Stimulated activated CD8-positive, alpha-beta memory T cell treated with anti-CD3 and anti-CD28 coated beads, Interleukin-2, amount 100 ng/mL, for 1 hour (primary cell): ENCODE measurements at places on chromosomes 4 and X.

DNA sequence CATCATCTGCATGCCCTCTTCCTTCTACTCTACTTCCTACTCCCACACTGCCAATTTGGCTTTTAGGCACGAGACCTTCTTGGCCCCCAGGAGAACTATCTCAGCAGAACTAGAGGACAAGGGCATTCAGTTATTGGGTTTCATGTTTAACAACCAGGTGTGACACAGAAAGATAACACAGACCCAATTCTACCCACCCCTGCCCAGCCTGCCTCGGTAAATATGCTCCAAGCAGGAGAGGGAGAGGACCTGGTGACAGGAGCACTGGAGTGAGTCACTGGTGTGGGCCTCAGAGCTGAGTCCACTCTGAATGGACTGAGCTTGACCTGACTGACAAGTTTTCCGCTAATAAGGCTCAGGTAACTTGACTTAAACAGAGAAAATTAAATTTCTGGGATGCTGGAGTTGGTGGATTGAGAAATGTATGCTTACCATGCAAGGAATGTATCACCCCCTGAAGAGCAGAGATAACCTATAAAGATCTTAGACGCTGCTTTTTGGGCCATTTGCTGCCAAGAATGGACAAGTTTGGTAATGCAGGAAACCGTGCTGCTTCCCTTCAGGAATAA, 52.5 kb downstream of the CASP3 start:
- no peak for DNase-seq

GRCh38 chr4:67576538-67576937, 18.0 kb downstream of the STAP1 start:
- no peak for DNase-seq

GRCh38 chrX:13082206-13083065, 38.0 kb upstream of the FAM9C start:
- DNase-seq: no peak

DNA sequence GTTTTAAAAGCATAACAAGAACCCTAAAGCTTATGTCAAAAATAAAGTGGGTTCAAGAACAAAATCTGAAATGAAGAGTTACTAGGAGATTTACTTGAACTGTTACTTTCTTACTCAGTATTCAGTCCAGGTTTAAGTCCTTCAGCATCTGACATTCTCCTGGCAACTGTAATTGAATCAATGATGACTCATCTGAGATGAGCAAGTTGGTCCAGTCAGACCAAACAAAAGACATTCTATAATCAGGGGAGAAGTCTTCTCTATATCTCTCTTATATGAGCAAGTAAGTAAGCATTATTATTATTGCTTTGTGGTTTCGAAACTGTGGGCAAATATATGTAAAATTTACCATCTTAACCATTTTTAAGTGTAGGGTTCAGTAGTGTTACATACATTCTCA, 34.6 kb downstream of the MAP9 start:
- no peak for DNase-seq

DNA sequence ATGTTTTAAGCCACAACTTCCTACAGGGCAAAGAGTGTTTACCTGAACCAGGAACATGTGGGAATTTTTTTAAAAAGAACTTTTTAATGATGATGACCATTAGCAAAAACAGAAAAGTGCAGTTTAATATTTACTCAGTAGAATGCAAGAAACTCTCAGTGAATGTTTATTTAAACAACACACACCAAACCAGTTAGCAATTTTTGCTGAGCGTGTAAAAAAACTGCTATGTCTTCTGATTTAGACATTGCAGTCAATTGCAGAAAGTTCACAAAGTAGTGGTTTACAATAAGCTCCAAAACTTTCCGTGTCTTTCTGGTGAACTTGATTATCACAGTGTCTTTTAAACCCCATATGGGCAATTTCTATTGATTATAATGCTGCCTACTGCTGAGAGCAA, 273.7 kb upstream of the DIAPH2 start:
- no peak for DNase-seq

DNA sequence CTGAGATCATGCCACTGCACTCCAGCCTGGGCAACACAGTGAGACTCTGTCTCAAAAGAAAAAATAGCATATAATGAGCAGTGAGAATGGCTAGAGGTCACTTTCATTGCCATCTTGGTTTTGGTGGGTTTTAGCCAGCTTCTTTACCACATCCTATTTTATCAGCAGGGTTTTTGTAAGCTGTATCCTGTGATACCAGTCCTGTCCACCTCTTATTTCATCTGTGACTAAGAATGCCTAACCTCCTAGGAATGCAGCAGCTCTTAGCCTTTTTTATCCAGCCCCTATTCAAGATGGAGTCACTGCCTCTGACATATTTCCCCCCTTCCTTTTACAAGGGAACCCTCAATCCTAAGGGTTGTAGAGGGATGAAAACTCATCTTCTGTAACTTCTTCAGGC, 26.1 kb upstream of the IGFBP7 start:
- DNase-seq: no peak

GRCh38 chr4:33063241-33063640, 2343.1 kb downstream of the PCDH7 start:
- DNase-seq: no peak

GRCh38 chrX:69137371-69138117, 27.7 kb downstream of the PJA1 start:
- DNase-seq: no peak

GRCh38 chrX:1576201-1576992, 15.0 kb upstream of the AKAP17A start:
- no peak for DNase-seq

DNA sequence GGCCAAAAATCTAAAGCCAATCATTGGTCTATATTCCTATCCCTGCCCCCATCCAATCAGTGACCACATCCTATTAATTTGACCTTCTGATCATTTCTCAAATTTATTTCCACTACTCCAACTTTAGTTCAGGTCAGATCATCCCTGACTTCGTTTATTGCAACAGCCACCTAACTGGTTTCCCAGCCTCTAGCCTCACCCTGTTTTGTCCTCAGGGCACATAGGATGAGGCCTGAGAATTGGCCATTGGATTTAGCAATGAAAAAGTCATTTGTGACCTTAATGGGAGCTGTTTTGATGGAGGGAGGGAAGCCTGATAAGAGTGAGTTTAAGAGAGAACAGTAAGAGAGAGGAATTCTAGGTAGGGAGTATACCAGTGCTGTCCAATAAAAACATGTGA, 155.0 kb downstream of the AMMECR1 start:
- no peak for DNase-seq

DNA sequence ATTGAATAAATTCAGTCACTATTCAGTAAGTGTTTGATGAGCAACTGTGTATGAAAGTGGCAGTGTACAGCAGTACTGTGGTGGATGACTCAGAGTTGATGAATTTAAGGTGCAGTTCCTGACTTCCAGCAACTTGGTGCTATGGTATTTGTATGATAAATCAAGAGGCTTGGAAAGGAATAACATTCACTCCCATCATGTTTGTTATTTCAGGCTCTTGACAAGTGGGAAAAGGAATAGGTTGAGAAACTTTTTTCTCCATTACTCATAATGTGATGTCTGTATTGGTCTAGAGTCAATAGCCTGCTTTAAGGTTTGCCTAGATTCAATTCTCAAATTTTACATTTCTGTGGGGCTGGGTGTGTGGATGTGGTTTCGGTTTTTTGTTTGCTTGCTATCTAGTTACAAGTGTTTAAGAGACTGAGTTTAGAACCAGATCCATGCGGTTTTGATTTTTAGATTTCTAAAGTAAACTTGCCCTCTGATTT, 35.1 kb upstream of the CYP2U1 start:
- no peak for DNase-seq

- no peak for DNase-seq
Observed at GRCh38 chr4:84493092-84493850, 5.8 kb downstream of the NKX6-1 start.

DNA sequence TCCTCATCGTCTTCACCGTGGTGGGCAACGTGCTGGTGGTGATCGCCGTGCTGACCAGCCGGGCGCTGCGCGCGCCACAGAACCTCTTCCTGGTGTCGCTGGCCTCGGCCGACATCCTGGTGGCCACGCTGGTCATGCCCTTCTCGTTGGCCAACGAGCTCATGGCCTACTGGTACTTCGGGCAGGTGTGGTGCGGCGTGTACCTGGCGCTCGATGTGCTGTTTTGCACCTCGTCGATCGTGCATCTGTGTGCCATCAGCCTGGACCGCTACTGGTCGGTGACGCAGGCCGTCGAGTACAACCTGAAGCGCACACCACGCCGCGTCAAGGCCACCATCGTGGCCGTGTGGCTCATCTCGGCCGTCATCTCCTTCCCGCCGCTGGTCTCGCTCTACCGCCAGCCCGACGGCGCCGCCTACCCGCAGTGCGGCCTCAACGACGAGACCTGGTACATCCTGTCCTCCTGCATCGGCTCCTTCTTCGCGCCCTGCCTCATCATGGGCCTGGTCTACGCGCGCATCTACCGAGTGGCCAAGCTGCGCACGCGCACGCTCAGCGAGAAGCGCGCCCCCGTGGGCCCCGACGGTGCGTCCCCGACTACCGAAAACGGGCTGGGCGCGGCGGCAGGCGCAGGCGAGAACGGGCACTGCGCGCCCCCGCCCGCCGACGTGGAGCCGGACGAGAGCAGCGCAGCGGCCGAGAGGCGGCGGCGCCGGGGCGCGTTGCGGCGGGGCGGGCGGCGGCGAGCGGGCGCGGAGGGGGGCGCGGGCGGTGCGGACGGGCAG, 792 bp downstream of the ADRA2C start:
- DNase-seq: no peak

- no peak for DNase-seq
Observed at GRCh38 chrX:68721991-68722860, 74.8 kb downstream of the STARD8 start.

GRCh38 chrX:14065800-14066199, 36.1 kb upstream of the GEMIN8 start:
- DNase-seq: no peak

GRCh38 chr4:150402871-150403272, 179.1 kb upstream of the MAB21L2 start:
- no peak for DNase-seq

GRCh38 chrX:31147175-31147574, 75.3 kb upstream of the FTHL17 start:
- no peak for DNase-seq

DNA sequence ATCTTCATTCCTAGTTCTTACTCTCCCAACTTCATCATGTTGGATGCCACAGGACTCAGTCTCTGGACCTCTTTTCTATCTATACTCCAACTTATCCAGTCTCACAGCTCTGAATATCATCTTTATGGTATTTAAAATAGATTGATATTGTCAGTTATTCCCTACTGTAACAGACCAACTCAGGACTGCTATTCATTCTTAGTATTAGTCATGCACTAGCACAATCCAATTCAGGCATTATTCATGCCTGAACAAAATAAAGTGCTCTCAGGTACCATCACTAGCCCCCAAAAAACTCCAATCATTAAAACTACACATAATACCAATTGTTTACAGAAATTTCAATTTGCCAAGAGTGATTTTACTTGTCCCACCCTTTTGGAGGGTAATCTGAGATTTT, 37.7 kb downstream of the FRYL start:
- DNase-seq: no peak

DNA sequence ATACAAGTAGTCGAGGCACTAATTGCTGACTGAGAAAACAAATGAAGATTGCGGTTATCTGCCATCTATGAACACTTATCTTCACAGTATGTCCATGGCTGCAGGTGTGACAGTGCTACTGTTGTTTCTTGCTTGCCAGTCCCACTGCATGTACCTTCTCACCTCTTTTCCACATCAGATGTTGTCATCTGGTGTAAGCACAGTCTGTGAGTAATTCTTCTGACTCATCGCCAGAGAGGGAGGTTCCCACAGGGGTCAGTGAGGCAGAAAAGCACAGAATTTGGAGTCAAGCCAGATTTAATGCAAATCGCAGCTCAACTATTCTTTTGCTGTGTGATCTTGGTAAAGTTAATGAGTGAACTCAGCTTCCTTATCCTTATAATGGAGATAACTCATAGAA, 144.4 kb downstream of the GLRA2 start:
- no peak for DNase-seq

GRCh38 chrX:153876112-153876491, 9.9 kb downstream of the L1CAM start:
- DNase-seq: no peak

- no peak for DNase-seq
Observed at GRCh38 chrX:44667771-44668170, 125.1 kb upstream of the FUNDC1 start.

DNA sequence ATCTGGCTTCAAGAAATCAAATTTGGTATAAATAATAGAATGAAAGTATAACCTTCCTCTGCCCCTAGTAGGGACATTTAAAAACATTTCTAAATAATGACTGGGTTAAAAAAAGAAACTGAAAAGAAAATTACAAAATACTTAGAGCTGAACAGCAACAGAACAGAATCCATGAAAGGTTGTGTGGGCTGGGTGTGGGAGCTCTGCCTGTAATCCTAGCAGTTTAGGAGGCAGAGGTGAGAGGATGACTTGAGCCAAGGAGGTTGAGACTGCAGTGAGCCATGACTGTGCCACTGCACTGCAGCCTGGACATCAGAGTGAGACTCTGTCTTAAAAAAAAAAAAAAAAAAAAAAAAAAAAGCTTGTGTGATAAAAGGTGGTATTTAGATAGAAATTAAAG, 12.3 kb upstream of the ZFX start:
- DNase-seq: no peak

- DNase-seq: no peak
Observed at GRCh38 chr4:54359919-54360650, 131.0 kb downstream of the PDGFRA start.

- DNase-seq: no peak
Observed at GRCh38 chrX:17542123-17542522, 167.1 kb downstream of the NHS start.

- DNase-seq: no peak
Observed at GRCh38 chrX:131477498-131477897, 66.4 kb upstream of the OR13H1 start.

DNA sequence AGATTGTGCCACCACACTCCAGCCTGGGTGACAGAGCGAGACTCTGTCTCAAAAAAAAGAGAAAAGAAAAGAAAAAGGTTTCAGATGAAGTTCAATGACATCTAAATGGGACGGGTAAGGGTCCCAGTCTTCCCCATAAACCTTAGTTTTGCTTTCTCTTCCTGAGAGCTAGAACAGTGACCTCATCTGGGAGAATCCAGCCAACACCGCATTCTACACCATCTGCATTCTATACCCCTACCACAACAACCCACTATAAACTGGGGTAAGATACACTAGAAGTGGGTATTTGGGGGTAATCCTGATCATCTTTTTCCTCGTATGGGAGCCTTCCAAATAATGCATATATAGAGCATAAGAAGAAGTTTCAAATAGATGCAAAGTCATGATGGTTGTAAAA, 18.2 kb downstream of the SLC25A43 start:
- DNase-seq: no peak

DNA sequence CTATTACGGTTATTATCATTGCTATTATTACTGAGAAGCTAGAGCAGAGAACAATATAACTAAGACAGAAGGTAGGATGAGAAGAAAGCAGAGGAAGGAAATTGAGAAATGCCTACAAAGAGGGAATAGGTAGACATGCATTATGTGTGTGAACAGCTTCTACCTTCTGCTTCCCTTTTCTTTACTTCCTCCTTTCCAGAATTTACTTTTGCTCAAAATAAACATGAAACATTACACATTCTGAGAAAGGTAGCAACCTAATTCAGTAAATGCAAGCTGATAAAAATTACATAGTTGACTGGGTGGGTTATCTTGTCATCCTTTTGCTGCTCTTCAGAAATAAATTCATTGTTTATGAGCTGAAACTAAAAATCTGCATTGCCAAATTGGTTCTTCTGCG, 54.6 kb downstream of the AMOT start:
- DNase-seq: no peak

GRCh38 chr4:1793496-1793840, 375 bp downstream of the FGFR3 start:
- no peak for DNase-seq
